Erythroblast (primary cell): ENCODE measurements at places on chromosomes 7 and 10.

- DNase-seq: no peak
These were observed 430.8 kb downstream of the PLXNA4 start for GRCh38 chr7:132145466-132145865.

- DNase-seq: no peak
These were observed 145.4 kb upstream of the FAM171A1 start for GRCh38 chr10:15516256-15517085.

DNA sequence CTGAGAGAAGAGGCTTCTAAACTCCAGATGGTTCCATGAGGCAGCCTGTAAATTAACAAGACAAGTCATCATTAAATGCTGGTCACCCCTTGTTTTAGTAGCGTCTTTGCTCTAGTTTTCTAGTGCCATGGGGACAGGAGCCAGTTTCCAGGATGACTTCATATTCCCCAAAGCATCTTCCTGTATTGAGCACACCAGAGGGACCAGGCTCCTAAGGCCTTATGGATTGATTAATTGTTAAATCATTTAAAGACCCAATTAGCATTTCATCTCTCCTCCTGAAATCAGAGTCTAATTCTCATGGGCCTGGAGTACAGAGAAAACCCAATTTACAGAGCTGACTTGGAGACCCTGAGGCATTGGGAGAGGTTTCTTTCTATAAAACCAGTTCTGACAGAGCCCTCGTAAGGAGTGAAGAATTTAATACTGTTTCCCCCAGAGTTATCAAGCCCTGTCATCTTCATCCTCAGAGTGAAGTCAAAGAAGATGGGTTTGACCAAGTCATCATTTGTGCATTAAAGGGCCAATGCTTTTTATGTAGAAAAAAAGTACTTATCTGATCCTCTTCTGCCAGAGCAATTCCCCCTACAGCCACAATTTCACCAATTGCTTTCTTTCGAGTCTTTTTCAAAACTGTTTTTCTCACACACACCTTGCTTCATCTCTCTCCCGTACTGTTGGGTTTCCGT, 678.7 kb downstream of the SDK1 start:
- no peak for DNase-seq

GRCh38 chr7:139561-140243, 52.7 kb upstream of the FAM20C start:
- DNase-seq: no peak

- DNase-seq: no peak
These were observed 130.4 kb downstream of the MAD1L1 start for GRCh38 chr7:2102375-2102723.
